Head of caudate nucleus (tissue), 42 donors: ENCODE measurements at places on chromosomes 4 and X.

DNA sequence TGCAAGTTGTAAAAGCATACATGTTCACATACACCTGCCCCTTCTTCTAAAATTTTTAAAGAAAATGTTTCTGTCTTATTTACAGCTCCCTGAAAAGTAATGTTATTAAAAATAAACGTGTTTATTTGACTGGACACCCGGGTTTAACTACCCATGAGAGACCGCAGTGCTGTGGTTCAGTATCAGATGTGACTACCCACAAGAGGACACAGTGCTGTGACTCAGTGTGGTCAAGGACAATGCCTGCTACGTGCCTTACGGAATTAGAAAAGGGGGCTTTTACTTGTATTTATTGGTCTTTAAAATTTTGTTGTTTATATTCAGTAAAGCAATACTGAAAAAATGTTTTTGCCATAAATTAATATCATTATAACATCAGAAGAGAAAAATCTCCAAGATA, 641.4 kb downstream of the TRIML1 start:
- DNase-seq = no peak

DNA sequence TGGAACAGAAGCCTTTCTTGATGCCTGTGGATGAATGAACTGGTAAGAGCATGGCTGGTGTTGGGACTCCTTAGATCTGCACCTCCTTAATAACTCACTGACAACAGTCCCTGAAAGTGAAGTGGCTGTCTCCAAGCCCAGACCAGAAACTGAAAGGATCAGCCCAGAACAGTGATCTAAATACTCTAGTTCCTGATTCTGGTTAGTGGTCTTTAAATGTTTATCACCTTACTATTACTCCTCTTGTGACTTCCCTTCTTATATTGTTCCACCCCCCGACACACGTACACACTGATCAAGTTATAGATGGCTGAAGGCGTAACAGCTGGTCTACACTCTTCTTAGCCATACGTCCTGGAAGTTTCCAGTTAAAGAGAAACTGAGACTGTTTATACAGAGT, 33.8 kb upstream of the ARMCX2 start:
- DNase-seq = no peak

DNA sequence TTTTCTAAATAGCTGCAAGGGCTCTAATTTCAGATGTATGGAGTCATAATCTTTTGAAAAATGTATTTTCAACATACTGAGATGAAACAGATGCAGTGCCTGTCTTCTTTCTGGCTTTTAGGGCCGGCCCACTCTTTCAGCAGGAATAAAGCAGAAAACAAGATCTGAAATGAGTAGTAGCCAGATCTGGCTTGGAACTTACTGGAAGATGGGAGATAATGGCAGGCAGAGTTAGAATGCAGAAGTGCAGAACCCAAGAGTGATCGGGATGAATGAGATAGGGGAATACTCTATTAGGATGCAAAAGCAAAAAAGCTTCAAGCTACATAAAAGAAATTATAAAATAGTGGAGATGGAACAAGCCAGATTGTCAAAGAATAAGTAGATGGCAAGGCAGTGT, 1.4 kb upstream of the FAM120C start:
- DNase-seq = no peak

DNA sequence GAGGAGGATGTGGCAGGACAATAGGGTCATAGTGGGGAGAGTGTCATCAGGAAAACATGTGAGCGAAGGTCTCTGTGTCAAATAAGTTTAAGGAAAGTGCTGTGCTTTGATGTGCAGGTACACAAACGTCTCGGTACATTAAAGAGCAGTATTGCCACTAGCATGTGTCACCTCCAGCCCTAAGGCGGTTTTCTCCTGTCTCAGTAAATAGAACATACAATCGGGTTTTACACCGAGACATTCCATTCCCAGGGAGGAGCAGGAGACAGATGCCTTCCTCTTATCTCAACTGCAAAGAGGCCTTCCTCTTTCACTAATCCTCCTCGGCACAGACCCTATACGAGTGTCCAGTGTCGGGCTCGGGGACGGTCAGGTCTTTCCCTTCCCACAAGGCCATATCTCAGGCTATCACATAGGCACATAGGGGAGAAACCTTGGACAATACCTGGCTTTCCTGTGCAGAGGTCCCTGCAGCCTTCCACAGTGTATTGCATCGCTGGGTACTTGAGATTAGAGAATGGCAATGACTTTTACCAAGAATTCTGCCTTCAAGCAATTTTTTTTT, 684.5 kb downstream of the PDHA2 start:
- no peak for DNase-seq

DNA sequence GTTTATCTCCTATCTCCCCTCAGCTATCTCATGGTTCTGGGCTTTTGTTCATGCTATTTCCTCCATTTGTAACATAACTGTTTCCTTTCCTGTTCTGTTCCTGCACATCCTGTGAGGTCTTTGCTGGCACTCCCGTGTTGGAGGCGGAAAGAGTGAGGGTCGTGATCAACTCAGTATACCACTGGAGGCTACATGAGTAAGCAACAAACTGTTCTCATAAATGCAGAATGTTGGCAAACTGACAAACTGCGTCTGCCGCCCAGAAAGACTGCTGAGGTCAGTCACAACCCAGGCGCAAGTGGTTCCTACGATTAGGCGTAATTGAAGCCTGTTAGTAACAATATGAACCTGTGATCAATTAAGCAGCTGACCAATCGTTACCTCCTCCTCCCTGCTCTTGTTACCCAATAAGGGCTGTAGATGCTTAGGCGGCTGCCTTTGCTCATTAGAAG, 48.8 kb downstream of the C4orf33 start:
- no peak for DNase-seq

DNA sequence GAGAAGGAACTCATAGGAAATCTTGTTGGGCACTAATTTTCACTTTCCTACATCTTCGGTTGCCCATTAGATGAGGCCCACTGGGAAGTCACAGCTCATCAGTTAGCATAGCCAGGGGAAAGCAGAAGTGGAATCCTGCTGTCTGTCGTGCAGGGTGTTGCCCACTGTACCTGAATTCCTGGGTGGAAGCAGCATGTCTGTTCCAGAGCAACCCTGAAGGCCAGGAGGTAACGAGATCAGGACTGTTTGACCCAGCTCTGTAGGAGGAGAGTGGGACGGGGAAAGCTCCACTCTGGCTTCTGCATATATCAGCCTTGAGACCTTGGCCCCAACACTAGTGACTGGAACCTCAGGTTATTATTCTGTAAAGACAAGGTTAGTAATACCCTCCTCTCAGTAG, 296.1 kb downstream of the EVC2 start:
- no peak for DNase-seq

GRCh38 chr4:43330288-43330687, 437.8 kb downstream of the GRXCR1 start:
- no peak for DNase-seq

DNA sequence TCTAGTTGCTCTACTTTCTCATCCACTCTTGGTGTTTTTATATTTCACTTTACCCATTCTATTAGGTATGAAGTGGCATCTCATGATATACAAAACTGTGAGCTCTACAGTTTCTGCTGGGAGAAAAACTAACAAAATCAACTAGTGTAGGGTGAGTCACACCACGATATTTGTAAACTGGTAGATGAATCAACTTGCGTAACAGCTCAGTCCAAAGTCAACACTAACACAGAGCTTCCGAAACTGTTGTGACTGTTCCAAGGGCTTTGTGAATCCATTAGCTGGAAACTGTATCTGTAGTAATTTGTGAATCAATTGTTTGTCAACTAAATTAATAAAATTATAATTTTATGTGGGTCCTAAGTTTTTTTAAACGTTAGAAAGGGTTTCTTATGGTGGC, 119.8 kb upstream of the TSPAN5 start:
- DNase-seq = no peak

DNA sequence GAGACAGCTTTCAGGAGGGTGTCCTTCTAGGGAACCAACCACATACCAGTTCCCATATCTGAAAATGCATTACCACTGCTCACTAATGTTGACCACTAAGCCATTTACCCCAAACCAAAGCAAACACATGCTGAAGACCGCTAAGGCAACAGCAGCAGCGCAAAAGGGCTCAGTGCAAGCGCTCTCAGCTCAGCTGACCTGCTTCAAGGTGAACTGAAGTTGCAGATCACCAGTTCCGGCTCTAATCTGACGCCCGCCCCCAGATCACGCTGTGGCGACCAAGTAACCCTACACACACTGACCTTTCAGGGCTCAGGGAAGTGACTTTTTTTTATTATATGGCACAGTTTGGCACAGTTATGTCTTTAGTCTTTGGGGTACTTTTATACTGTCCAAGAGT, 5.8 kb downstream of the MECP2 start:
- no peak for DNase-seq
